ENCODE measurements at places on chromosomes 1 and 21. TPM values are rescaled to one million over a fixed set of nuclear protein-coding genes. Genes with fewer than 3 reads are reported as not detected.

ABCD3 gene
- 38.0 TPM for total RNA-seq

GRCh38 chr1:80066060-80066459 lies 1059.5 kb upstream of the ADGRL4 start:
- no peak for DNase-seq

PTGER3 gene
- 0.29 TPM for total RNA-seq

DNA sequence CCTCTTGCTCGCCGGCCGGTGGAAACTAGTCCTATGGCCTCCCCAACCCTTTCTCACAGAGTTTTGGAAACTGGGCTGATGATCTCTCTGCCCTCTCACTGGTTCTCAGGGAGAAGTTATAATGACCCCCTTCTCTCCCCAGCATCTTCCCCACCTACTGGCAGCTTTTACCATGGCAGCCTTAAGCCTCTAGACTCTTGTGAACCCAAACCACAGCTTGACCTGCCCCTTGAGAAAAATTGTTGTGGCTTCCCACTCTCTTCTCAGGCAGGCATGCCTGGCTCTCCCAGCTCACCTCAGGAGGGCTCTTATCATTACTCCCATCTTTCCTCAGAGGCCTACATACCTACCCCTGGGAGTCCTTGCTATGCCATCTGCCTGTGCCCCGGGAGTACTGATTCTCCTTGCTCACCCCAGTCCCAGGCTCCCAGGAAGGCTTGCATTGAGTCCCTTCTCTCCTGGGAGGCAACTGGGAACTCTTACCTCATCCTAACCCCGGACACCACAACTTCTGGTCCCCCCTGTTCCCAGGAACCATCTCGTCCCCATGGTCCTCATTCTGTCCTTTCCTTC lies 1.6 kb downstream of the NSUN4 start:
- no peak for DNase-seq

GRCh38 chr1:109084563-109085517 lies 5.7 kb upstream of the TMEM167B start:
- no peak for DNase-seq

CR1L gene
- total RNA-seq = not detected

DNA sequence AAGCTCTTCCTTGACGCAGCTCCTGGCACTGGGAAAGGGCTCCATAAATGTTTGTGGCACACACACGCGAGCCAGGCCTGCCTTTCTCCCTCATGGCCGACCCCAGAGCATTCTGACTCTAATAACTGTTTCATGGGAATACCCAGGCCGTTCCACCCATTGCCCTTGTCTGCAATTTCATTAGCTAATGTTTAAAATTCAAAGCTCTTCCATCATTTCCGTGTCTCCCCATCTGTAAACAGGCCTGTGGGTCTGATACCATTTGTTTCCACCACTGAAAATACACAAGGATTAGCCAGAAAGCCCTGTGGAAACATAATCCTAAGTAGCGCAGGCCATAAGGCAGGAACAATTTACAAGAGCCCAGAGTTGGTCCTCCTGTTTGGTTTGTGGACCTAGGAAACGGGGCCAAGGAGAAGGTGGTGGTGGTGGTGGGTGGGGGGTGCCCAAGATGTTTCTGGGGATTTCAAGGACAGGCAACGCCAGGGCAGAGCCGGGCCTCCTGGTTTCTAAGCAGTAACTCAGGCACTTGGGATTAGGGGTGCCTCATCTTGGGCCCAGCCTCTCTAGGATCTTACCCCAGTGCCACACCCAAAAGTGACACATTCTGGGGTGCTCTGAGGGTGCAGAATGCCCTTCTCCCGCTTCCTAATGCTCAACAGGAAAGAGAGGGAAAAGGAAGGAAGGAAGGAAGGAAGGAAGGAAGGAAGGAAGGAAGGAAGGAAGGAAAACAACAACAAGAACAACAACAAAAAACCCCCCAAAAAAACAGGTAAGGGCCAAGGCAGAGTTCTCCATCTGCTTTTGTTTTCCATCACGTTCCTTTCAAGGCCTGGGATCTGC lies 79.4 kb downstream of the SSBP3 start:
- no peak for DNase-seq

GRCh38 chr1:242806324-242806723 lies 281.8 kb upstream of the PLD5 start:
- no peak for DNase-seq
